HTR-8/SVneo (cell line): ENCODE measurements at places on chromosomes 1 and 21.

DNA sequence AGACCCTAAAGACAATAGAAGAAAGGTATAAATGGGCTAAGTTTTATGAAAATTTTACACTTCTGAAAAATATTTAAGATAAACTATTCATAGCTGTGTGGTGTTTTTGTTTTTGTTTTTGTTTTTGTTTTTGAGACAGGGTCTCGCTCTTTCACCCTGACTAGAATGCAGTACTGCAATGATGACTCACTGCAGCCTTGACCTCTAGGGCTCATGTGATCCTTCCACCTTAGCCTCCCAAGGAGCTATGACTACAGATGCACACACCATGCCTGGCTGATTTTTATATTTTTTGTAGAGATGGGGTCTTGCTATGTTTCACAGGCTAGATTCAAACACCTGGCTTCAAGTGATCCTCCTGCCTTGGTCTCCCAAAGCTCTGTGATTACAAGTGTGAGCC is 66.6 kb downstream of the PUM1 start:
- no peak for DNase-seq

- no peak for DNase-seq
Observed at GRCh38 chr1:201137024-201137392, 10.0 kb upstream of the ASCL5 start.

DNA sequence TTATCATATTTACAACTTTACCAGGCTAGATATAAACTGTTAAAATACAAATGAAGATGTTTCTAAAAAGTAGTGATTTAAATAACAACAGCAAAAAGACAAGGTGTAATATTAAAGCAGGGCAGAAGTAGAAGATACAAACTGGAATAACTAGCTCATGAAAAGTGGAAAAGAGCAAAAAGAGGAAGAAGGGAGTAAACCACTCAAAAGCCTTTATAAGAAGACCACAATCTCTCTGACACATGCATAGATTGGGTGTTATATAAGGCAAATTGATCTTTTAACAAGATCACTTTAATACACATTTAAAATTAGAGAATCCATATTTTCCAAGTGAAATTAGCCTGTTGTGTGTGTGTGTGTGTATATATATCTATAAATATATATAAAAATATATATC is 5.0 kb downstream of the DENND1B start:
- no peak for DNase-seq

- no peak for DNase-seq
Observed at GRCh38 chr1:10082785-10083479, 50.2 kb downstream of the UBE4B start.

- DNase-seq = no peak
Observed at GRCh38 chr1:183537405-183537804, 52.9 kb downstream of the NCF2 start.
